Neuronal stem cell (in vitro differentiated cells): ENCODE measurements at places on chromosomes 5 and 9.

DNA sequence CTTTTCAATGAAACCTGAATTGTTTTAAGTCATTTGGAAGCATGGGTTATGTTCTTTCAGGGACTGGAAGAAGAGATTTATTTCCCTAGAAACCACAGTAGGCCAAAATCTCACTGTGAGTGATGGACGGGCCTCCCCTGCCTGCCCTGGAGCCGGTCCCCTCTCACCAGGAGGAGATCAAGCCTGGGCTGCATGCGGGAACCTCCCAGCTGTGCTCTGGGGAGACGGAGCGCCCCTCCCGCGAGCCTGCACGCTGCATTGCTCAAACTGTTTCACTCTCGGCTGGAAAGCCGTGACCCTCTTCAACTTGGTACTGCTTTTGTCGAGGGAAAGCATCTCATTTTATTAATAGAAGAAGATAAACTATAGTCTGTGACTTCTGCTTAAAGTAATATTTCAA is 85.4 kb downstream of the IRX2 start:
- no peak for DNase-seq

- no peak for DNase-seq
These were observed 283.2 kb upstream of the CLINT1 start for GRCh38 chr5:158142156-158142555.

DNA sequence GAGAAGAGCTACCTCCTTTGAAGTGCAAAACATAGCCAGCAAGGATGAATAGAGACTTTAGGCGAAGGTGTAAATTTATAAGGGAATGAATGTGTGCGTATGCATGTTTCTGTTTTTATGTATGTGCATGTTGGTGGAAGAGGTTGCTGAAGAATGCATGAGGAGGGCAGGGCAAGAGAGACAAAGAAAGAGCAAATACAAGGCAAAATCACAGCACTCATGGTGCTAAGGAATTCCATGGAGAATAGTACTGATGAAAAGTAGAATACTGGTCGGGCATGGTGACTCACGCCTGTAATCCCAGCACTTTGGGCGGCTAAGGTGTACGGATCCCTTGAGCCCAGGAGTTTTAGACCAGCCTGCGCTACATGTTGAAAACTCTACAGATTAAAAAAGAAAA is 762.1 kb upstream of the PTPRD start:
- peak; percentile 1 for DNase-seq

DNA sequence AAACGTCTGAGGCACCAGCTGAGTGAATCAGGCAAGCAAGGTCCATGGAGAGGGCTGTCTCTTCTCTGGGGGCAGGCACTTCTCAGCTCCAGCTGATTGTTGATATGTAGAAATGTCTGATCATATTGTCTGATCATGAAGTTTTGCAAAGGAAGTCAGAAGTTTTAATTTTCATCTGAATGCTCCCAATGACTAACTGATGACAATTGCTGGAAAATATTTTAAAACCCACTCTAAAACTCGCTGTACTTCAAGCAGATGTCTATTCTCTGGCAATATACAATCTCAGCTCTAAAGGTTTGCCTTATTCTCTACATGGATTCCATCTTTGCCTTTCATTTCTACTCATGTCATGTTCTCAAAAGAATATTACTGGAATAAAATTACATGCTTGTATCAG is 12.7 kb downstream of the PLK2 start:
- DNase-seq = no peak
